Left lobe of liver (tissue), 2 donors: ENCODE measurements at places on chromosomes 6 and 20. TPM values are rescaled to one million over a fixed set of nuclear protein-coding genes. Genes with fewer than 3 reads are reported as not detected.

The SGK2 gene
- total RNA-seq, result 81.1 TPM

The CRISP2 gene
- total RNA-seq, result not detected

The LY6G6F gene
- total RNA-seq, result not detected

The TCF21 gene
- total RNA-seq, result 0.78 TPM

The NINL gene
- total RNA-seq, result 20.1 TPM

The ADAM33 gene
- 0.48 TPM for total RNA-seq

The SUMO4 gene
- 1.1 TPM for total RNA-seq

The BMP2 gene
- total RNA-seq, result 2.1 TPM

The ZC2HC1B gene
- not detected for total RNA-seq

The ATRN gene
- total RNA-seq, result 45.9 TPM

The MAS1 gene
- not detected for total RNA-seq

The ULBP3 gene
- 0.35 TPM for total RNA-seq

The MDFI gene
- total RNA-seq, result not detected

The BHLHE23 gene
- total RNA-seq, result not detected

The C6orf58 gene
- not detected for total RNA-seq

The MGME1 gene
- 5.7 TPM for total RNA-seq

The SOBP gene
- total RNA-seq, result 1.7 TPM
